ENCODE measurements at places on chromosomes 11 and 22. TPM values are rescaled to one million over a fixed set of nuclear protein-coding genes. Genes with fewer than 3 reads are reported as not detected.

- no peak for DNase-seq
Measured at GRCh38 chr22:43820651-43821305, 8.7 kb upstream of the EFCAB6 start.

DNA sequence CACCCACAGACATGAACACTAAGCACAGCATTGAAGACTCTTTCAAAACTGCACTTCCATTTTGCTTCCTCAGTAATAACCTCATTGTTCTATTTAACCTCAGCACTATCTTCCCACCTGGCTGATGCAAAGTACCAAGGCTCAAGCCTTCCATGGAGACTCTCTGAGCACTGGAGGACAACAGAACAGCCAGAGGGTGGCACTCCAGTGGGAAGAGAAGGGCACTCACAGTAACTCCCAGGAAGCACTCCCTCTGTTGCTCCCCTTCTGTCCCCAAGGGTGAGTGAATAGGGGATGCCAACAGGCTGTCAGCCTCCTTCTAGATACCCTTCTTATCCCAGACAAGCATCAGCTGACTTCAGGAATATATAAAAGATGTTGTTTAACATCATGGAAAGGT, 3.5 kb downstream of the ME3 start:
- DNase-seq: no peak

DNA sequence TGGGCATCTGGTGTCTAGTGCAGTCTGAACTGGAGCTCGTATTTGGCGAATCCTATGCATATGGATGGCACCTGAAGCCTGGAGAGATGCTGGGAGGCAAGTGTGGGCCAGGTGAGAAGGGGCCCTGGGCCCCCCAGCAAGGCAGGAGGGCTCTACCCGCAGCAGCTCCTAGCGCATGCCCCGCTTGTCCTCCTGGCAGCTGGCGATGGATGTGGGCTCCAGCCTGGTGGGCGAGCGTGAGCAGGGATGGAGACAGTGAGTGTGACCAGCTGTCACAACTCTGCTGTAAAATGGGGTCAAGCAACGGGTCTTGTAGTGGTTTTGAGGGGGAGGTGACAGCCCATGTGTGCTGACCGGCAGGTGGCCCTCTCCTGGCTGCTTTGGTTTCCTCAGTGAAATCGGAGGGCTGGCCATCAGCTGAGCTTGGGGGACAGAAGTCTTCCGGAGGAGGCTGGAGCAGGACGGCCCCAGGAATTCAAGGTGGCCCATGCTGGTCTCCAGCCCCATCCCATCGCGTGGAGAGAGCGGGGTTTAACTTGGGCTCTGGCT, 12.0 kb downstream of the FRMD8 start:
- DNase-seq: no peak

DNA sequence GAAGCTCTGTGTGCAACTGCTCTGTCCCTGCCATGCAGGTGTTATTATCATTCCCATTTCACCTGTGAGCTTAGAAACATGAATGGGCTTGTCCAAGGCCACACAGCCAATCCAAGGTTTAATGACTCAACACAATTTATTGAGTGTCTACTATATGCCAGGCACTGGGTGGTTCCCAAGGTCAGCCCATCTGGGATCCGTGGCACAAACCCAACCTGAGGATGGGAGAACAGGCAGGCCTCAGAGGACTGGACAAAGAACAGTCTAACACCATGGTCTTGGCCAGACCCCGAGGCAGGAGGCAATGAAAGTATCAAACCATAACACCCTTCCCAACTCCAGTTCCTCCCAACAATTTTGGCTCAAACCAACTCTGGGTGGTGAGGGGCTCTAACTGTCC, 15.7 kb downstream of the SPATA19 start:
- no peak for DNase-seq

DNA sequence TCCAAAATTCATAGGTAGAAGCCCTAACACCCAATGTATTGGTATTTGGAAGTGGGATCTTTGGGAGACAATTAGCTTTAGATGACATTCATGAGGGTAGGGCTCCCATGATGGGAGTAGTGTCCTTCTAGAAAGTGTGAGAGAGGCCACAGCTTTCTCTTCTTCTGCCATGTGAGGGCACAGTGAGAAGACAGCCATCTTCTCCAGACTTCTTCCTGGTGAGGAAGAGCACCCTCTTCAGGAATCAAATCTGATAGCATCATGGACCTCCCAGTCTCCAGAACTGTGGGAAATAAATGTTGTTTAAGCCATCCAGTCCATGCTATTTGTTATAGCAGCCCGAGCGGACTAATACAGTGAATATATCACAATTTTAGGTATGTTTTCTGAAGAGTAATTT, 96.9 kb downstream of the CNTN5 start:
- DNase-seq: no peak

DNA sequence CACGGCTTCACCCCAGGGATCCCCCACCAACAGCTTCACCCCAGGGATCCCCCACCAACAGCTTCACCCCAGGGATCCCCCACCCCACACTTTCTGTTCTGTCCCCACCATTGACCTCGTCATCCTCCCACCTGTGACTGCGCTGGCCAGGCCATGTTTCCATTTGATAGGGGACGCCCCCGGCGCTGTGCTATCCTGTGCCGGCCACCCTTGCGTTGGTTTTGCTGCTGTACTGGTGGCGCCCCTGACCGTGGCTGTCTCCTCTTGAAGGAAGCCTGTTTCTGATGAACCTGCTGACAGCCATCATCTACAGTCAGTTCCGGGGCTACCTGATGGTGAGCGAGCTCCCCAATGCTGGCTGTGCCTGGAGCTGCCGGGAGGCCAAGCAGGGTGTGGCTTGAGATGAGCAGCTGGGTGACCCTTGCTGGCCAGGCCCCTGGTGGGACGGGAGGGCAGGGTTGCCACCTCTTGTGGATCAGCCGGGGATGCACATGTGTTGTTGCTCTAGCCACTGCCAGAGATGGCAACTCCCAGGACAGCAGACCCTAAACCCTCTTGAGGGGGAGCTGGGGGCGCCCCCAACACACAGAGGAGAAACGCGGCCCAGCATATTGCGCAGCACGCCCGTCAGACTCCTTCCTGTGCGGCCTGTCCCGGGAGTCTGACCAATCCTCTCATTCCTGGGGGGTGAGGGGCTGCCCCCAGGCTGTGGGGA, 22.5 kb downstream of the TPCN2 start:
- DNase-seq: no peak

GRCh38 chr22:38987171-38987895, 5.2 kb downstream of the APOBEC3B start:
- DNase-seq: no peak

DNA sequence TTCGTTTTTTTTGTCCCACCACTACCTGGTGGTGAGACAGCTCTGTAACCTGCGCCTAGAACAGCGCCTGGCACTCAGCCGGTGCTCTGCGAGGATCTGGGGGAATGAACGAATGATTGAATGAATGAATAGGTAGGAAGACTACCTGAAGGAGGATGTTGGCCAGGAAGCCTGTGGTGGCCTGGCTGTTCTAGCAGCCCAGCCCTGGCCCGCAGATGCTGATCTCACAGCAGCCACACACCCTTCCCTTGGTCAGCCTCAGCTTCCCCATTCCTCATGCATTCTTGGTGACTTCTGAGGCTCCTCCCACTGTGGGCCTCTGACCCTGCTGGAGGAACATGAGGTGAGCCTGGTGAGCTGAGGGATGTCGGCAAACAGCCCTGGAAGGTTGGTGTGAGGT, 3.7 kb downstream of the TRPM5 start:
- no peak for DNase-seq

- no peak for DNase-seq
Measured at GRCh38 chr11:2432171-2432621, 12.1 kb downstream of the TRPM5 start.

GRCh38 chr11:69231466-69232018, 62.4 kb upstream of the MYEOV start:
- peak; percentile 30 for DNase-seq

DNA sequence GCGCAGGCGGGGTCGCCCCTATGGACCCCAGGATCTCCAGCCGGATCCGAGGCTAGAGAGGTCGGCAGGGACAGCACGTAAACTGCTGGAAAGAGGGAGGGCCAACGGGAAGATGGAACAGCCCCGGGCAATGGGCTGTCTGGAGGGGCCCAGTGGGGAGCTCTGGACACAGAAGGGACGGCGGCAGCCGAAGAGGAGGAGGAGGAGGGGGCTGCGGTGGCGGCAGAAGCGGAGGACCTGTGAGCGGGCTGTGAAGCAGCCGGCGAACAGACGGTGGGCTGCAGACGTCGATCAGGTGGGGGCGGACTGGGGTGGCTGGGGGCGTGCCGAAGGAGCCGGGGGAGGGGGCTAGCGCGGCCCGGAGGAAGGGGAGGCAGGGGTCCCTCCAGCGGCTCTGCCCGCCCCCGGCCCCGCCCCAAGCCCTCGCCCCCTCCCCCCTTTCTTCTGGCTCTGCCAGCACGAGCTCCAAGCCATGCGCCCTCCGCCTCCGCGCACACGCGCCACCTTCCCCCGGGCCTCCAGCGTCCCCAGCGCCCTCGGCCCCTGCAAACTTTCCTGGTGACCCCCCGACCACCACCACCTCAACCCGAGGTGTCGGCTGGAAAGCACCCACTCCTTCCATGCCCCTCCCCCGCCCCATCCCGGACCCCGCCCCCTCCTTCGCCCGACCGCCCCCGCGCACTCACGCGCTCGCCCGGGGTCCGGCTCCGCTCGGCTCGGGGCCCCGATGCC, 432 bp downstream of the TNKS1BP1 start:
- peak; percentile 73 for DNase-seq

DNA sequence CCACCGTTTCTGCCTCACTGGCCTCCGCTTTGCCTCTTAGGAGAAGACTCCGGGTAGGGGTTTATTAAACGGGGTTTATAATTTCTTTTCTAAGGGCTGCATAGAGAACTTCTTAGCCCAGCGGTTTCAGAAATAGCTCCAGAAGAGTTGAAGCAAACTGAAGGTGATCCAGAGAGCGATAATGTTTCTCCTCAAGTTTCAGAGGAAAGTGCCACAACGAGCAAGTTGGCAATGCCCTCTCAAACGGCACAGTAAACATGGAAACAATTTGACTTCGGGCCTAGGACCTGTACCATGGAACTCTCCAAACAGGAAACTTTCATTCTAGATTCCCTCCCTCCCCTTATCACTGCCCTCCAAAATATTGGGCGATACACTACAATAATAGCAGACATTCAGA, 1.0 kb downstream of the ADSL start:
- DNase-seq: no peak

GRCh38 chr11:34679681-34680080, 58.8 kb downstream of the EHF start:
- DNase-seq: no peak

DNA sequence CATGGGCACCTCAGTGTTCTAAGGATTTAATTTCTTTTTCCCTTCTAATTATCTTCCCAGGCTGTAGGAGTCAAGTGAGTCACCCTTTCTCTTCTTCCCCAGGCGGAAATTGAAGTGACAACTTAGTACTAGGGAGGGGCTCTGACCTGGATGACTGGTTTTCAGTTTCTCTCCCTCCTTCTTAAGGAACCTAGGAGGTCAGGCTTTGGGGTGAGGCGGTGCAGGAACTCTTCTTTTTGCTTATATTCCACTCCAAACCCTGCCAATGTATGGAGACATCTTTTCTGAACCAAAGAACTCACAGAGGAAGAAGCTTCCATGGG, 12.6 kb downstream of the ZDHHC5 start:
- no peak for DNase-seq

DNA sequence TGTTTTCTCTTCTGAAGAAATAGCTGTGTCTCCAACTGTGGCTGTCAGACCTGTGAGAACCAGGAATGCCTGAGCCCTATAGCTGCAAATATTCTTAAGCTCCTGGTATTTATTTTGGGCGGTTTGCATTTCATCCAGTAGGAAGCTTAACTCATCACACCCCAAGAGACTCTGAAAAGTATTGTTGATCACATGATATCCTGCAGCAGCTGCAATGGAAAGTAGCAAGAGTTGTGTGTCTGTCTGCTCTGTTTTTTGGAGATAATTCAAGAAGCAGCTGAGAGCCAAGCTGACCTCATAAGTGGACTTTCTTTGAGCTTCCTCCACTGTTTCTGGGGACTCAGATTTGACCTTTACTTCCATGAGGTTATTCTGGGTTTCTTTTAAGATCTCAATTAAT, 36.4 kb upstream of the MRPL17 start:
- DNase-seq: no peak

DNA sequence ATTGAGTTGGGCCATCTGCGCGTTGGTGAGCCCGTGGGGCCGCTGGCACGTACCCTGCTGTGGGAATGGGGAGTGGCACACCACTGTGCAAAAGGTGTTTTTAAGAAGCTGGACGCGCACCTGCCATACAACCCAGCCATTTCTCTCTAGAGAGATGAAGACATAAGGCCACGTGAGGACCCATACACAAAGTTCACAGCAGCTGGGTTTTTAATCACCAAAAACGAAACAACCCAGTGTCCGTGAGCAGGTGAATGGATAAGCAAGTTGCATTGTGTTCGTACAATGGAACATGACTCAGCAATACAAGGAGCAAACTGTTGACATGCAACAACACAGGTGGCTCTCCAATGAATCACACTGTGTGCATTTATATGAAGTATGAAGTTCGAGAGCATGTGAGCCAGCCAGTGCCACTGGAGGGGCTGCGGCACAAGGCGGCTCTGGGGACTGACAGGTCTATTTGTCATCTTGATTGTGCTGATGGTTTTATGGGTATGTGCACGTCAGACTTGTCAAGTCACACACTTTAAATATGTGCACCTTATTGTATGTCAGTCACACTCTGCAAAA, 30.6 kb upstream of the PANX2 start:
- no peak for DNase-seq

- DNase-seq: no peak
Measured at GRCh38 chr11:105705786-105706530, 96.1 kb downstream of the GRIA4 start.

DNA sequence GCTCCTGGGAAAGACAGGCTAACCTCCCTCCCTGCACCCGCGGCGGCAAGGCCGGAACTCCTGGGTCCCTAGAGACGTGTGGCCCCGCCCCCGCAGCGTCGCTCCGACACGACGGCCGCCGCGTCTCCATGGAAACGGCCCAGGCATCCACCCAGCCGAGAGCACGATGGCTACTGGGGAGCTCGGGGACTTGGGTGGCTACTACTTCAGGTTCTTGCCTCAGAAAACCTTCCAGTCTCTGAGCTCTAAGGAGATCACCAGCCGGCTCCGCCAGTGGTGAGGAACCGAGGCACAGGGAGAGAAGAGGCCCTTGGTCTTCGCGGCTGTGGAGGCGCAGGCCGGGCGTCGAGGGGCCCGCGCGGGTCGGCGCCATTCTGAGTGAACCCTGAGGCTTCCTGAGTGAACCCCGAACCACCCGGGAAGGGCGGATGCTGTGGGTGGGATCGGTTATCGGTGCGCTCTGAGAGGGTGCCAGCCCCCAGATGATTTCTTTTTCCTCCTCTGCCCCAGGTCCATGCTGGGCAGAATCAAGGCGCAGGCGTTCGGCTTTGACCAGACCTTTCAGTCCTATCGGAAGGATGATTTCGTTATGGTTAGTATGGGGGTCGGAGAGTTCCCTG, at the start of gene CFAP300:
TSS of gene CFAP300 (plus strand) at position 133 of the 620 bp plus-strand sequence. CDS start at position 167, 34 bp downstream.
- DNase-seq: peak; percentile 94

The FADS1 gene
- 108 TPM for total RNA-seq

The RASL10A gene
- total RNA-seq: 1.1 TPM

The EMSY gene
- 53.6 TPM for total RNA-seq

The B3GAT1 gene
- not detected for total RNA-seq

The RAPSN gene
- total RNA-seq: 2.0 TPM

The OR52H1 gene
- total RNA-seq: not detected

The TFIP11 gene
- 27.7 TPM for total RNA-seq

All from Caco-2 (cell line).